Activated T-helper 17 cell treated with anti-CD3 and anti-CD28 coated beads, Interleukin-2, amount 50 U/mL, for 72 hours (primary cell): ENCODE measurements at places on chromosomes 12 and 14.

DNA sequence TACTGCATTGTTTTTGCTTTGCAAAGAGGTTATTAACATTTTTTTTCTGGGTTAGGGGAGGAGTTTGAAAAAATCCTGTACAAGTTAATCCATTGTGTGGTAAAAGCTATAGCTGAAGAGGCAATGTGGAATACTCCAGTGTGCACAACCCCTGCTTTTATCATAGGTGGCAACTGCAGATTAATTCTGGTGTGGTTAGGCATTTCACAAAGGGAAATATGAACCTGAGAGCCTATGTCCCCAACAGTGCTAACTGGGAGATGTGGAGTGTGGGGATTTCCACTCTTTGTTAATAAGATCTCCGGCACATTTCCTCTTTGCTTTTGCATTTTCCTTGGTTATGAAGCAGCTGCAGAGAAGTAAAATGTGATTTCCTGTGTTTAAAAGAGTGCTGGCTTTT lies 33.6 kb downstream of the PRORP start:
- peak overlapping the region; percentile 40 for H3K27ac ChIP-seq
- peaks cover 40% of the 10 kb centered on the region for H3K4me1 ChIP-seq
- H3K27me3 ChIP-seq, result no peaks in the 10 kb centered on the region
- H3K36me3 ChIP-seq, result peaks cover 28% of the 10 kb centered on the region
- H3K4me3 ChIP-seq, result peak overlapping the region; percentile 57

- H3K27ac ChIP-seq, result no peak overlapping the region
- no peaks in the 10 kb centered on the region for H3K36me3 ChIP-seq
- no peaks in the 10 kb centered on the region for H3K4me1 ChIP-seq
- no peak overlapping the region for H3K4me3 ChIP-seq
Observed at GRCh38 chr12:17829813-17830212, 260.2 kb downstream of the RERGL start.

DNA sequence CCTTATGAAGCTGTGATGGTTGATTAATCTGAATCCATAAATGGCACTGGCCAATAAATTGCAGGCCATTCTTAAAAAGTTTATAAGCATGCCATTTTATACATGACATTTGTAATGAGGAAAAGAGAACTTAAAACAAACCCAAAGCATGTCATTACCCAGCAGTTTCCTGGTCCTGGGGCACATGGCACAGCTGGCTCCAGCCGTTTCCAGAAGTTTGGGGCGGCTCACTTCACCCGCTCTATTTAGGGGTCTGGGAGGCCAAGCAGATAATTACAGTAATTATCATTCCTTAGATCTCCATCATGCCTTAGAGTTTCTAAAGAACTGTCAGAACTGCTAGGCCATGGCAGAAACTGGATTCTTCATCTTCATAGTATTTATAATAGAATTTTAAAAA lies 6.4 kb downstream of the ADGRD1 start:
- no peaks in the 10 kb centered on the region for H3K36me3 ChIP-seq
- no peak overlapping the region for H3K4me3 ChIP-seq
- H3K27ac ChIP-seq, result no peak overlapping the region
- peaks cover 20% of the 10 kb centered on the region for H3K27me3 ChIP-seq
- ATAC-seq, result no peak

DNA sequence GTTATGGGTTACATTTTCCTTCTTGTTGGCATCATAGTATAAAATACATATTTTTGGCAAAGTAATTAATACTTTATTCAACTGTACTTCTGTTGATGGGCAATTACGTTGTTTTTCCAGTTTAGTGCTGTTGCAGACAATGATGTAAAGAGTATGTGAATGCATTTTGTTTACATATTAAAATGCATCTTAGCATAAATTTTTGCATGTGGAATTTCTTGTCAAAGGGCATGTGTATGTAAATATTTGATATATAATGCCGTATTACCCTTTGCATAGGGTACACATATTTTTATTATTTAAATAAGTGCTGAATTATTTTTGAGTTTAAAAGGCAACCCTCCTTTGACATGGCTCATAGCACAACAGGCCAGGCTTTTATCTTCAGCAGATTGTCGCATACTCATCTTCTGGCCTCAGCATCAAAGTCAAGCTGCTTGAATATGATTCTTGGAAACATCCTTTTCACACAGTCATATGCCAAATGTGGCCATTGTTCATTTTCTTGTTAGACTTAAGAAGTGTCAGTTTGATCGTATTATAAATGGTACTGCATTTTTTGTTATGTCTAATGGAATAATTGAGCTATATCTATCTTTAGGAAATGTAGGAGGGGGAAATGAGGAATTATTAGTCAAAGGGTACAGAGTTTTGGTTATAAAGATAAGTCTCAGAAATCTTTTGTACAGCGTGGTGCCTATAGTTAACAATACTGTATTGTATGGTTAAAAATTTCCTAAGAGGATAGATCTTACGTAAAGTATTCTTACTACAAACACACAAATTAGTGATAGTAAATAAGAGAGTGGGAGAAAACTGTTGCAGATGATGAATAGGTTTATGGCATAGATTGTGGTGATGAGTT lies 138.5 kb downstream of the FUT8 start:
- peaks cover 4% of the 10 kb centered on the region for H3K4me1 ChIP-seq
- H3K36me3 ChIP-seq, result no peaks in the 10 kb centered on the region
- H3K4me3 ChIP-seq, result peak overlapping the region; percentile 6
- H3K27me3 ChIP-seq, result no peaks in the 10 kb centered on the region
